Omental fat pad (tissue), 4 donors: ENCODE measurements at places on chromosomes 16 and 17.

DNA sequence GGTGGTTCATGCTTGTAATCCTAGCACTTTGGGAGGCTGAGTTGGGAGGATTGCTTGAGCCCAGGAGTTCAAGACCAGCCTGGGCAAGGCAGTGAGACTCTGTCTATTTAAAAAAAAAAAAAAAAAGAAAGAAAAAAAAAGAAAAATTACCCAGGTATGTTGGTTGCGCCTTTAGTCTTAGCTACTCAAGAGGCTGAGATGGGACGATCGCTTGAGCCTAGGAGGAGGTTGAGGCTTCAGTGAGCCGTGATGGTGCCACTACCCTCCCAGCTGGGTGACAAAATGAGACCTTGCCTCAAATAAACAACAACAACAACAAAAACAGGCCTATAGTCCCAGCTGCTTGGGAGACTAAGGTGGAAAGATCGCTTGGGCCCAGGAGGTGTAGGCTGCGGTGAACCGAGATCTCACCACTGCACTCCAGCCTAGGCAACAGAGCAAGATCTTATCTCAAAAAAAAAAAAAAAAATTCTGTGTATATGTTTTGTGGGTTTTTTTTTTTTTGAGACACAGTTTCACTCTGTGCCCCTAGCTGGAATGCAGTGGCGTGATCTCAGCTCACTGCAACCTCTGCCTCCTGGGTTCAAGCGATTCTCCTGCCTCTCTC, 12.5 kb upstream of the ANKRD40CL start:
- no peak for DNase-seq

DNA sequence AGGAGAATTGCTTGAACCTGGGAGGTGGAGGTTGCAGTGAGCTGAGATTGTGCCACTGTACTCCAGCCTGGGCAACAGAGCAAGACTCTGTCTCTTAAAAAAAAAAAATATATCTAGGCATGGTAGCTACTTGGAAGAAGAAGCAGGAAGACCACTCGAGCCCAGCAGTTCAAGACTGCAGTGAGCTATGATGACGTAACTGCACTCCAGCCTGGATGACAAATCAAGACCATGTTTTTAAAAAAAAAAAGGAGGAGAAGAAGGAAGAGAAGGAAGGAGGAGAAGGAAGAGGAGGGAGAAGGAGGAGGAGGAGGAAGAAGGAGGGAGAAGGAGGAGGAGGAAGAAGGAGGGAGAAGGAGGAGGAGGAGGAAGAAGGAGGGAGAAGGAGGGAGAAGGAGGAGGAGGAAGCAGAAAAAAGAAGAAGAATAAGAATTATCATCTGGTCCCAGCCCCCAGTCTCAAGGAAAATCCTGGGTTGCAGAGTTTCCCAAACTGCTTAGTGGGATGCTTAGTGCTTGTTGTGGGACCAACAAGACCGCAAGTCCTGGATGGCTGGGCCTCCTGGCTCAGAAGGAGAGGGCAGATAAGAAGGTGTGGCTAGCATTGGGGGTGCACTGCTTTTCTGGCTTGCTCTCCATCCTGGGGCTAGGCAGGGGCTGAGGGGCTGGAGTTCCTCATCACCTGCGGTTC, 3.7 kb upstream of the DRC7 start:
- no peak for DNase-seq

- no peak for DNase-seq
Observed at GRCh38 chr17:4766201-4766600, 5.5 kb upstream of the TM4SF5 start.

DNA sequence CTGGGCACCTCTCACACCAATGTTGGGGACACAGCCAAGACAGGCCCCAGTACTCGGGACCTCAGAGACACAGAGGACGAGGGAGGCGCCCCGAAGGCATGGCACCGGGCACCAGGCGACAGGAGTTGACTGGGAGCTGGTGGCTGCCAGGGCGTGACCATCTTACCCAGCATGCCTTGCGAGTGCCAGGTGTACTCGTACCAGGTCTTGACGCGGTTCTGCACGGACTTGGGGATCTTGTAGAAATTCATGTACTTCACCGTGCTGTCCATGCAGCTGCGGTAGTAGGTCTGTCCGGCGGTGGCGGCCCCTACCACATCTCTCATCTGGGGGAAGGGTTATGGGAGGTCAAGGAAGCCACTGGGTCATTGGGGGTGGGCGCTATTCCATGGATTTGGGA, 67.3 kb downstream of the CNGB1 start:
- DNase-seq = no peak

DNA sequence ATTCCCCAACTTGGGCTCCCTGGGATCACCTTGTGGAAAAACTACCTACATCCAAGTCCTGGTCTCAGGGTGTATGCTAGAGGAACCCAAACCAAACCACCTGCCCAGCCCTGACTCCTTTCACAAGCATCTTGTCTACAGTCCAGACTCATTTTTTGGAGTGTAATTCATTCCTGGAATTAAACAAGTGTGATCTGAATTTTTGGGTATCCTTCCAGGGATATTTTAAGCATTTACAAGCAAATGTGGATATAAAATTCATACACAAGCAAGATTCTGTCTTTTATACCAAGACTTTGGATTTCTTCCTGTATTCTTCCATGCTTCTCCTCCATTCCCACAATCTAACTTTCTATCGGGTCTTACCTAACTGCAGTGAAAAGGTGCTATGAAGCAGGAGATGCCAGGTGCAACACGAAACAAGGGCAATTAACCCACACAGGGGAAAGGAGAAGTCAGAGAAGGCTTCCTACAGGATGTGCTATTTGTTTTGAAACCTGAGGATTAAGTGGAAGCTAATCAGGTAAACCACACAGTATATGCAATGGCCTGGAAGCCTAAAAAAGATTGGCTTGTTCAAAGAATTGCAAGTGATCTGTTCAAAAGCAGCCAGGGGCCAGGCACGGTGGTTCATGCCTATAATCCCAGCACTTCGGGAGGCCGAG, 417.2 kb upstream of the C16orf82 start:
- DNase-seq = no peak

- DNase-seq = no peak
Observed at GRCh38 chr16:62831235-62831850, 795.1 kb upstream of the CDH8 start.

- no peak for DNase-seq
Observed at GRCh38 chr16:87740909-87741424, 24.8 kb downstream of the KLHDC4 start.

DNA sequence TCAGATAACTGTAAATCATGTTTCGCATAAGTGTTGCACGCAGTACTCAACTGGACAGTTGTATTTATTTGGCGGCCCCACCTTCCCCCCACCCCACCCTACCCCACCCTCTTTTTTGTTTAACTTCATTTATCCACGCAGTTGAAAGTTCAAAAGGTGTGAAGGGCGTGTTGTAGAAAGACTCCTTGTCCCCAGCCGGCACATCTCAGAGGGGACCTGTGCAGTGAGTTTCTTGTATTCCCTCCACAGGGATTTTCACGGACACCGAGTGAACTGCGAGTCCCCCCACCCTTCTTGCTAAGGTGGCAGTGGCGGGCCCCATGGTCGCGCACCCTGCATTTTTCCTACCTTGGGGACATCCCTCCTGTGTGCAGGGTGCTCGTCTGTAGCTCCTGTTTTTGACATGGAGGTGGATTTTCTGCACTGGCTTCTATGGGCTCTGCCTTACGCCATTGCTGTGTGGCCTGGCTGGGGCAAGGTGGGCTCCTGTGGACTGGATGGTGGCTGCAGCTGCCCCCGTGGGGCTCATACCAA, 36.2 kb downstream of the ADCY7 start:
- DNase-seq = no peak

DNA sequence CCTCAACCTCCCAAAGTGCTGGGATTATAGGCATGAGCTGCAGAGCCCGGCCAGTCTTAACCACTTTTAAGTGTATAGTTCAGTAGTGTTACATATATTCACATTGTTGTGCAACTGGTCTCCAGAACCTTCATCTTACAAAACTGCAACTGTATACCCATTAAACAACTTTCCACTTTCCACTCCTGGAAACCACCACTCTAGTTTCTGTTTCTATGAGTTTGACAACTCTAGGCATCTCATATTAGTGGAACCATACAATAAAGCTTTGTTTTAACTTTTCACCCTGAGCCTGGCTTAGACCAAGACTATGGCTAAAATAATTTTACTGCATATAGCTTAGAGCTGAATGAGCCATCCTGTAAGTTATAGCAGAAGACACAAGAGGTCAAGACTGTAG, 108.0 kb upstream of the GOT2 start:
- DNase-seq = no peak

DNA sequence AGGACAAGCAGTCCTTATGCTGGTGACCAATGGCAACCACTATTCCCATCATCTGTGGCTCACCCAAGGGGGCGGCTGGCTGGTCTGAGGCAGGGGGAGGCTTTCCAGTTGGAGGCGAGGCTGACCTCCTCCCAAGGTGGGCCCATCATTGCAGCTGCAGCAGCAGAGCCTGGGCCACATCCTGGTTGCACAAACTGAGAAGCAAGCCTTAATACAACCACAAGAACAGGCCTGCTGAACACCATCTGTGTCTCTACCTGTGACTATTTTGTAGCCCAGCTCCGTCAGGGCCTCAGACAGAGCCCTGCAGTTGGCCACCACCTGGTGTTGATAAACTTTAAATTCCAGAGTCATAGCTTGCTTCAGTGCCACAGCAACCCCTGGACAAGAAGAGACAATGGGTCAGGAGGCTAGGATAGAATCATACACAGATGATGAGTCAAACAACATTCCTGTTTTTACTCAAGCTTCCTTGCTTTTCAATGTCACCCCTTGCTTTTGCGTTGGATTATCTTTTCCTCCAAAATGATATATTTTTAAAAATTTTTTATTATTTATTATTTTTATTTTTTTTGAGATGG, 17.9 kb downstream of the SMCR8 start:
- DNase-seq = no peak

GRCh38 chr17:50758989-50759544, 8.3 kb downstream of the ANKRD40CL start:
- no peak for DNase-seq

- DNase-seq = no peak
Observed at GRCh38 chr16:27127308-27127707, 60.6 kb downstream of the C16orf82 start.

DNA sequence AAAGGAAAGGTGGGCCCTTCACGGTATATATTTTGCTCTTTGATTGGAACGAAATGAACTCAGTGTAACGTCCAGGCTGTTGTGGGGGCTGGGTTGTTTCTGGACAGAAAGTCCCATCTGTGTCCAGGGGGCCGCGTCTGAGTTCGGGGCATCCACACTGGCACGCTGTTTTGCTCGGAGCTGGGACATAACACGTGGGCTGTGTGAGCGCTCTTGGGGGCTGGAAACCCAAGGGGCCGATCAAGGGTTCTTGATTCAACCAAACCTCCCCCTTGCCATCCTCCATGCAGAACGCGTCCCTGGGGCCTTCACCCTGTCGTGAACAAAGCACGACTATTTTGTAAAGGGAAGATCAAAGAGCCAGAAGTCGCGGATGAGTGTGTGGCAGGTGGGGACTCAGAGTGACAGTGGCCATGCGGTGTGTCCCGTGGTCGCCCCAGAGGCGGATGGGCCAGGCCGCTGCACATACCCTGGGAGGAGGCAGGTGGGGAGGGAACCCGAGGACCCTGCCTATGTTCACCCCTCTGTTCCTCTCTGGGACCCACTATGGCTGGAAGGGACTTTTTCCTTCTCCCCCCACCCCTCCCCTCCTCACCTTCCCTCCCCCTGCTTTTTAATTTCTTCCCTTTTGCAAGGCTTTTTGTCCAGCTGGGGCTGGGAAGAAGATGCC, 387.2 kb downstream of the SEC14L1 start:
- DNase-seq = no peak

DNA sequence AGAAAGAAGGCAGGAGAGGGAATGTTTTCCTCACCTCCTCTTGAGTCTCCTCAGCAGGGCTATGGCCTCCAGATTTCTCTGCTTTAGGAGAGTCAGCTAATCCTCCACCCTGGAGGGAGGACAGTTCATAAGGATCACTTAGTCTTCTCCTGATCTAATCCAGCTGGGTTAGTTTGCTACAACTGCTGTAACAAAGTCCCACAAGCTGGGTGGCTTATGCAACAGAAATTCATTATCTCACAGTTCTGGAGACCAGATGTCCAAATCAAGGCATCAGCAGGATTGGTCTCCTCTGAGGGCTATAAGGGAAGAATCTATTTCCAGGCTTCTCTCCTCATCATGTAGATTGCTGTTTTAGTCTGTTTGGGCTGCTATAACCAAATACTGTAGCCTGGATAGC, 40.6 kb upstream of the XYLT1 start:
- no peak for DNase-seq

DNA sequence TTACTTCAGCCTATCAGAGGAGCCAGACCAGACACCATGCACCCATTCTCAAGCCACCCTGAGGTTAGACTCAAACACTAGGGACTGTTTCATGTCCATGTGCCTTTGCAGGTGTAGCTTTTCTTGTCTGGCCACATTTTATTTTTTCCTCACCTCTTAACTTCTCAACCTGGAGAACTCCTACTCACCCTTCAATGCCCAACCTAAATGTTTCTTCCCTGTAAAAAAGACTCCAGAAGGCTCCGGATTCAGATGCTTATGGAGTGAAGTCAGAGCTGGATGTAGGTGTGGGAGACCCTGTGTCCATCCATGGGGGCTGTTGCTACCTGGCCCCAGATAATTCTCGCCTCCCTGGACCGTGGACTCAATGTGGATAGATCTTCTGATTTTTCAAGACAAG, 44.0 kb upstream of the NLRP1 start:
- DNase-seq = no peak

GRCh38 chr17:68562736-68563135, 38.4 kb downstream of the FAM20A start:
- DNase-seq = no peak

GRCh38 chr17:73657473-73658116, 13.3 kb upstream of the SDK2 start:
- DNase-seq = no peak

- no peak for DNase-seq
Observed at GRCh38 chr16:48052731-48053417, 102.9 kb downstream of the ABCC12 start.

GRCh38 chr17:49887086-49887743, 39.3 kb upstream of the TAC4 start:
- DNase-seq = no peak

- DNase-seq = no peak
Observed at GRCh38 chr16:4360538-4361021, 9.5 kb upstream of the PAM16 start.

- no peak for DNase-seq
Observed at GRCh38 chr16:59060207-59060606, 326.1 kb upstream of the GOT2 start.

DNA sequence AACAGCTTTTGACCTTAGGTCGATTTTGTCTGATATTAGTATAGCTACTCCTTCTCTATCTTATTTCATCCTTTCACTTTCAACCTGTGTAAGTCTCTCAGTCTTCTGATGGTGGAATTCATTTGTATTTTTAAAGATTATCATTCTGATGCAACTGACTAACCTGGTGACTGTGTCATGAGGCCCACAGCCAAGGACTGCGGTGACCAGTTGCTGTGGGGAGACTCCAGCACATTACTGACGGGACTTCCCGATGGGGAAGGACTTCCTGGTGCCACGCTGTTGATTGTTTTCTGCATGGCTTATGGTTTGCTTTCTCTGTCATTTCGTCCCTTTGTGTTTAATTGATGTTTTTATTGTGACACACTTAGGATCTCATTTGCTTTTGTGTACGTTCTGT, 34.2 kb downstream of the RMI2 start:
- no peak for DNase-seq
